Activated CD4-positive, CD25-positive, alpha-beta regulatory T cell treated with anti-CD3 and anti-CD28 coated beads, Interleukin-2, amount 50 U/mL, for 72 hours (primary cell): ENCODE measurements at places on chromosomes 7 and 10.

DNA sequence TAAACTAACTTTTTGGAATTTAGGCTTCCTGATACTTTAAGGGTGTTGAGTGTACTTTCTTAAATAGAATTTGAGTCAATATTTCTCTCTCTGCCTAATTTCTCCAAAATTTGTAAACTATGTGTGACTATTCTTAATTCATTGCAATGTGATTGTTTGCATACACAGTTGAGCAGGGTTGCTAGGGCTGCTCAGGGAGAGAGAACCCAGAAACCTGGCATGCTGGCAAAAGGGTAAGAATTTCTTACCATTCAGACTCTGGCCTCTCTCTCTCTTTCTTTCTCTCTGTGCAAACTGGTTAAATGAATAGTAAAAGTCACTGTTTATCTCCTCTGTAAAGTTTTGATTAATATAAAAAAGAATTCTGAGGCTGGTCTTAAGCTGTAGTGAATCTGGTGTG, 51.0 kb upstream of the NAMPT start:
- no peak for DNase-seq

GRCh38 chr7:70303780-70304179, 705.5 kb downstream of the AUTS2 start:
- no peak for DNase-seq

- DNase-seq: no peak
These were observed 84.4 kb upstream of the NANOS1 start for GRCh38 chr10:118944959-118945633.

GRCh38 chr7:97973206-97973658, 16.8 kb downstream of the OCM2 start:
- DNase-seq: no peak

DNA sequence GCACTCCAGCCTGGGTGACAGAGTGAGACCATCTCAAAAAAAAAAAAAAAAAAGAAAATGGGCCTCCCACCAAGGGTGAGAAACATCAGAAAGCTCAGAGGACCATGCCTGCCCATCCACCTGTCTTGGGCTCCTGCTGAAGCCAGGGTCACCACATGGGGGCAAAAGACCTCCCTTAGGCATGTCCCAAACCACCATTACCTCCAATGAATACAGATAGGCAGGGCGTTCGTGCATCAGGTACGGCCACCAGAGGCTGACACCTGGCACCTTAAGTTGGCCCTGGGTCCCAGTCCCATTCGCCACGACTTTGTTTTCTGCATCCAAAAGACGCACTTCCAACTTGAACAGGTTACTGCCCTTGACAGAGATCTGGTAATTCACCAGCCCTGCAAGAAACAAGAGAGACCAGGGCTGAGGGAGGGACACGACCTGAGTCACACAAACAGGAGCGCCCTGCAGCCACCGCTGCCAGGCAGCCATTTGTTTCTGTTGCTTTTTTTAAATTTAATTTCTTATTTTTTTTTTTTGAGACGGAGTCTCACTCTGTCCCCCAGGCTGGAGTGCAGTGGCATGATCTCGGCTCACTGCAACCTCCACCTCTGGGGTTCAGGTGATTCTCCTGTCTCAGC, 6.1 kb downstream of the GUSB start:
- no peak for DNase-seq

DNA sequence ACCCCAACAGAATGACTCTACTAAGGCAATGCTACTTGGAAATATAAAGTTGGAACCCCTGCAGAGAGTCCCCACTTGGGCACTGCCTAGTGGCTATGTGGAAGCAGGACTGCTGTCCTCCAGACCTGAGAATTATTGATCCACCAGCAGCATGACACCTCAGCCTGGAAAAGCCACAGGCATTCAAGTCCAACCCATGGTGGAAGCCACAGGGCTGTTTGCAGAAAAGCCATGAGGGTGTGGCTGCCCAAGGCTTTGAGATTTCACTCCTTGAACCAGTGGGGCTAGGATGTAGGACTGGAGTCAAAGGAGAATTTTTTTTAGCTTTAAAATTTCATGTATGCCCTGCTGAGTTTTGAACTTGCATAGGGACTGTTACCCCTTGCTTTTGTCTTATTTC, 13.6 kb upstream of the GHRHR start:
- DNase-seq: no peak

DNA sequence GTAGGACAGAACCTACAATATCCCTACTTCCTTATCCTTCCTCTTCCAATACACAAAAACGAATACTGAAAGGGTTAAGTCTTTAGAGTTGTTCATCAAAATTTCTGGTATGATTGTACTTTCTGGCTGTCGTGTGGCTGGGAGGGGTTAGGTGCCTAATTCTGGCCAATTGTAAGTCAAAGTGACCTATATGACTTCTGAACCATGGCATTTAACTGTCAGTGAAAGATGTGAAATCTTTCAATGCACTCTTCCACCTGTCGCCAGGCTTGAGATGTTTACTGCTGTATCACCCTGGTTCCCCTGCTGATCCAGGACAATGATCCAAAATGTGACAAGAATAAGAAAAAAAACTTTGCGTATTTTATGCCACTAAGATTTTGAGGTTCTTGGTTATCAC, 20.8 kb downstream of the EPC1 start:
- DNase-seq: no peak

- no peak for DNase-seq
These were observed 124.1 kb upstream of the AGK start for GRCh38 chr7:141427134-141427533.

GRCh38 chr7:142795339-142795863, 24.6 kb downstream of the PRSS2 start:
- DNase-seq: no peak

GRCh38 chr7:85133006-85133405, 53.9 kb downstream of the SEMA3D start:
- no peak for DNase-seq

- DNase-seq: no peak
These were observed 69.3 kb downstream of the ADRA2A start for GRCh38 chr10:111146025-111146640.

GRCh38 chr7:99525713-99526440, 21.4 kb downstream of the ZKSCAN5 start:
- DNase-seq: no peak

- DNase-seq: no peak
These were observed 384.4 kb upstream of the ZWINT start for GRCh38 chr10:56745490-56745889.

GRCh38 chr7:49279891-49280290, 355.5 kb downstream of the CDC14C start:
- no peak for DNase-seq

DNA sequence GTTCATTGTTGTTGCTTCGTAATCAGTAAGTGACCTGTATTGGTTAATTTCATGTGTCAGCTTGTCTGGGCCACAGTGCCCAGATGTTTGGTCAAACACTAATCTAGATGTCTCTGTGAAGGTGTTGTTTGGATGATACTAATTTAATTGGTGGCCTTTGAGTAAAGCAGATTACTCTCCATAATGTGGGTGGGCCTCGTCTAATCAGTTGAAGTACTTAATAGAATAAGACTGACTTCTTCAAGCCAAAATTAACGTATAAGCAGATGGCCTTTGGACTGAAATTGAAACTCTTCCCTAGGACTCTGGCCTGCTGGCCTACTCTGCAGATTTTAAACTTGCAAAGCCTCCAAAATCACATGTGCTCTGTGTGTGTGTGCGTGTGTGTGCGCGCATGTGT, 245.7 kb downstream of the GFRA1 start:
- DNase-seq: no peak

GRCh38 chr10:30062582-30062981, 3.2 kb upstream of the JCAD start:
- DNase-seq: no peak

- DNase-seq: no peak
These were observed 25.4 kb downstream of the CYP2C9 start for GRCh38 chr10:94963901-94964300.

DNA sequence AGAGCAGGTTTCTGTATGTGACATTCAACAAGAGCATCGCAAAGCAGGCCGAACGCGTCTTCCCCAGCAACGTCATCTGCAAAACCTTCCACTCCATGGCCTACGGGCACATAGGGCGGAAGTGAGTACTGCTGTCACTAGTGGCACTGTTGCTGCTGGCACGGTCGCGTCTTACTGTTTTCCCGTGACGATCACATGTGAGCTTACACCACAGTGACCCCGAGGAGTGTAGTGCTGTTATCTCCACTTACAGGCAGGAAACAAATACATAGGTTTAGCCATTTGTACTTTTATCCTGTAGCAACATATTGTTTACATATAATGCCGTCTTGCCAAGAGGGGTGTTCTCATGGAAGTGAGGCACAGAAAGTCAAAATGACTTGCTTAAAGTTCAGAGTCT, 25.4 kb downstream of the FBH1 start:
- DNase-seq: no peak

GRCh38 chr7:134723892-134724291, 55.5 kb upstream of the CALD1 start:
- DNase-seq: no peak

GRCh38 chr10:99929360-99929759, 80.4 kb downstream of the DNMBP start:
- DNase-seq: no peak

- no peak for DNase-seq
These were observed 62.5 kb downstream of the SGMS1 start for GRCh38 chr10:50561266-50561665.

DNA sequence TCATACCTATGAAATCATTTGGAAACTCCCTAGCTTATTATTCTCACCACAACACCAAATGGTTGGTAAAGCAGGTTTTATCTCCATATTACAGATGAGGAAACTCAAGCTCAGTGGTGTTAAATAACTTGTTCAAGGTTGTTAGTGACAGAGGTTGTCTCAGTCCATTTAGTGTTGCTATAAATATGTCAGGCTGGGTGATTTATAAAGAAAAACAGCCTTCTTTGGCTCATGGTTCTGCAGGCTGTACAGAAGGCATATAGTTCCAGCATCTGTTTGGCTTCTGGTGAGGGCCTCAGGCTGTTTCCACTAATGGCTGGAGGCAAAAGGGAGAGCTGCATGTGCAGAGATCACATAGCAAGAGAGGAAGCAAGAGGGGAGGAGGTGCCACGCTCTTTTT, 96.6 kb downstream of the ZNF438 start:
- DNase-seq: no peak

GRCh38 chr10:62587011-62587410, 212.8 kb downstream of the ZNF365 start:
- no peak for DNase-seq

- no peak for DNase-seq
These were observed 406.3 kb downstream of the GFRA1 start for GRCh38 chr10:115866691-115867090.

GRCh38 chr10:69492091-69492745, 41.0 kb downstream of the TSPAN15 start:
- no peak for DNase-seq

DNA sequence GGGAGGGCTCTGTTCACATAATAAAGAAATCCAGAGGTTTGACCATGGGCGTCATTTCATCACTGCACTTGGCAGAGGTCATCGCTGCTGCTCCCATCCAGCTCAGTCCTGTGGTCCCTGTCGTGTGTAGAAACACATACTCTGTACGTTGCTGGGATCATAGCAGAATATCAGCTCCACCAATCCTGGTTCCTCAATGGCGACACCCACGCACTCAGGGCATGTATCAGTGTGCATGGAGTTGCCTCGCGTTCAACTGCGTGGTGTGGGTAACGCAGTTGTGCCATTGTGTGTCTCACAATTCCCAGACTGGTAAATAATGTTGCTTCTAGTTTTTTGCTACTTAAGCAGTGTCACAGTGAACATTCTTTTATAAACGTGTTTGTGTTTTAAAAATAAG, 111.1 kb downstream of the LHPP start:
- no peak for DNase-seq

DNA sequence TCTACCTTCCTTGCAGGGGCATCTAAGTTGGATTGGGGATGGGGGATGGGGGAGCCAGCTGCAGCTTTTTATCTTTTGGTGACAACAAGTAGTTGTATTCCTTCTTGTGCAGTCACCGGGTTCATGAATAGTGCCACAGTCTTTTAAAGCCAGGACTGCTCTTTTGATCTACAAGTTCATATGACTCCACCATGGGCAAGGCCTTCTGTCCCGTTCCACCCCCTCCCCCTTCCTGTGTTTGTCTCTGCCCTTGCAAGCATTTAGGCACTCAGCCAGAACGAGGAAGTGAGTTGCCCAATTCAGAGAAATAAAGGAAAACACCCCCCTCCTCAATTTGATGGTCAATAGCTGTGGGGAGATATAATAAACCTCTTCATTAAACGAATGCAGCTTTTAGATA, 44.8 kb upstream of the EGR2 start:
- DNase-seq: no peak
